ENCODE measurements at places on chromosomes 7 and 10. TPM values are rescaled to one million over a fixed set of nuclear protein-coding genes. Genes with fewer than 3 reads are reported as not detected.

- DNase-seq = no peak
Measured at GRCh38 chr10:62057359-62057758, 155.9 kb downstream of the ARID5B start.

GRCh38 chr7:79386688-79387422 is 66.6 kb downstream of the MAGI2 start:
- peak; percentile 29 for DNase-seq

- DNase-seq = peak; percentile 36
Measured at GRCh38 chr7:157138101-157138423, 664 bp upstream of the UBE3C start.

GRCh38 chr7:140142031-140142430 is 34.8 kb downstream of the KDM7A start:
- no peak for DNase-seq

GRCh38 chr10:85284778-85285770 is 956.7 kb downstream of the CCSER2 start:
- DNase-seq = no peak

GRCh38 chr7:91517201-91517785 is 253.1 kb downstream of the FZD1 start:
- no peak for DNase-seq

The SUV39H2 gene
- total RNA-seq = 6.1 TPM

The SPDYE2 gene
- not detected for total RNA-seq

The CLCN1 gene
- under 0.01 TPM for total RNA-seq

The SPDYE8 gene
- total RNA-seq = not detected

The EBF3 gene
- 0.26 TPM for total RNA-seq

The CHAT gene
- not detected for total RNA-seq

The CHST12 gene
- total RNA-seq = 0.51 TPM

All from bronchial epithelial cell (primary cell).